ENCODE measurements at places on chromosomes 4 and X.

- DNase-seq, result no peak
Observed at GRCh38 chrX:67635424-67635823, 91.6 kb downstream of the AR start.

GRCh38 chrX:137032341-137032694 lies 1.5 kb downstream of the GPR101 start:
- no peak for DNase-seq

DNA sequence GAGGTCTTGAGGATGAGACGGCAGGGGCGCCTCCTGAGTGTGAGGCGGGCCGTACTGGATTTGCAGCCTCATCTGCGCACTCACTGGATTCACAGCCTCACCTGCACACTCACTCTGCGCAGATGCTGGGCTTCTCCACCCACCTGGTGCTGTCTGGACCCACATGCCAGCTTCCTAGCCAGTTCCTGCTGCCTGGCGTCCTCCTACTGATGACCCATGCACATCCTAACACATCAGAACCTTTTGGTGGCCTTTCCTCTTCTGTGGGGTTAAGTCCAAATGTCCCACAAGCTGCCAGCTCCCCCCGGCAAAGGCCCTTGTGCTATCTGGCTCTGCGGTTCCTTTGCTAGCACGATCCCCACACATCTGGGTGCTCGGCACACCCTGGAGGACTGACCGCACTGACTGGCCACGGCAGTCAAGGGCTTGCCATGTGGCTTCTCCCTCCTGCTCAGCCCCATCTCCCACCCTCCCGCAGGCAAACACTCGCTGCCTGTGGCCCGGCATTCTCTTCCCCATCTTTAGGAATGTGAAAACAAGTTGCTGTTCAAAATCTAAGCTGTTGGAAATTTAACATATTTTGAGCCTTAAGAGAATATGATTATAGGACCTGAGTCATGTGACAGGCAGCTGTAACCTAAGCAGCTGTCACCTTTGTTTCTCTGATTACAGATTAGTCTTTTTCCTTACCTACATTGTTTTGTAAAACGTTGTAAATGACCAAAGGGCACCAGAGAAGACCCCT lies 39.4 kb upstream of the AFAP1 start:
- no peak for DNase-seq

DNA sequence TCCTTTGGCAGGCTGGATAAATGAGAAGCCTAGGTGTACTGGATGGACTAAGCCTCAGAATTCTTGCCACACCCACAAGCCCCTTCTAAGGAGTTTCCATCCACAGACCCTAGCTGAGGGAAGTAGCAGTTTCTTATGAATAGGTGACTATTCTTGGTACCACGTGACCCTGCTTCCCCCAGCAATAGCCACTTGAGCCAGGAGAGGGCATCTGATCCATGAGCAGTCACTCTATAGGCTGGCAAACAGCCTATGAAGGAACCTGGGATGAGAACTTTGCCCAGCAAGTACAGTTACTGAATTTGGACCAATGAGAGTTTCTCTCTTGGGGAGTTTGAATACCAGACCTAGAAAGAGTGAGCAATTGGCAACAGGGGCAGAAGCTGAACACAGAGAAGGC lies 84.0 kb downstream of the RTL9 start:
- DNase-seq, result peak; percentile 30

DNA sequence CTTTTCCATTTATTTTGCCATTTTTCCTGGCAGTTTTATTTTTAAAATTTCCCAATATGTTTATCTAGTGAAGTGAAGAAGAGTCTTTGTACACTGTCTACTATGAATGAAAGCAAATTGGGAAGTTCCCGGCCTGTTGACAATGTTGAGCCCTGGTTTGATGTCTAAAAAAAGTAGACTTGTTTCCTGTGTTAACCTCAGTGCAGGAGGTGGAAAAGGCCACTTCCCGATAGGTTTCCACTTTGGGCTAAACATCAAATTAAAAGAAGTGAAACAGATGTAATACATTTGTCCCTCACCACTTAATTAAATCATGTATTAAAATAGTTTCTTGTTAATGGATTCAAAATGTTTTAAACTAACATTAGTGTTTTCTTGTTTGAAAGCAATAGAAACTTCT lies 30.0 kb downstream of the BBS12 start:
- DNase-seq, result peak; percentile 30

- peak; percentile 98 for DNase-seq
Observed at GRCh38 chr4:38132107-38132673, 172.0 kb downstream of the PTTG2 start.

- no peak for DNase-seq
Observed at GRCh38 chrX:138930583-138930945, 219.0 kb upstream of the FGF13 start.

GRCh38 chr4:139761461-139761860 lies 95.8 kb downstream of the MGST2 start:
- DNase-seq, result peak; percentile 23

- DNase-seq, result no peak
Observed at GRCh38 chr4:103482471-103482870, 237.3 kb downstream of the TACR3 start.

GRCh38 chr4:74667944-74668343 lies 126.4 kb downstream of the BTC start:
- DNase-seq, result no peak

Measured in suppressor macrophage treated with lipopolysaccharide for 1 hour (primary cell).